Ascending aorta (tissue), 2 donors: ENCODE measurements at places on chromosomes 12 and 14. TPM values are rescaled to one million over a fixed set of nuclear protein-coding genes. Genes with fewer than 3 reads are reported as not detected.
A peak's percentile ranks its signal among the peaks of the same experiment; 100 is the strongest.

- no peak overlapping the region for H3K27ac ChIP-seq
- H3K36me3 ChIP-seq: no peaks in the 10 kb centered on the region
- H3K4me3 ChIP-seq: no peak overlapping the region
- H3K4me1 ChIP-seq: no peaks in the 10 kb centered on the region
- no peak for DNase-seq
These were observed 817.8 kb downstream of the GALC start for GRCh38 chr14:87175175-87175574.

DNA sequence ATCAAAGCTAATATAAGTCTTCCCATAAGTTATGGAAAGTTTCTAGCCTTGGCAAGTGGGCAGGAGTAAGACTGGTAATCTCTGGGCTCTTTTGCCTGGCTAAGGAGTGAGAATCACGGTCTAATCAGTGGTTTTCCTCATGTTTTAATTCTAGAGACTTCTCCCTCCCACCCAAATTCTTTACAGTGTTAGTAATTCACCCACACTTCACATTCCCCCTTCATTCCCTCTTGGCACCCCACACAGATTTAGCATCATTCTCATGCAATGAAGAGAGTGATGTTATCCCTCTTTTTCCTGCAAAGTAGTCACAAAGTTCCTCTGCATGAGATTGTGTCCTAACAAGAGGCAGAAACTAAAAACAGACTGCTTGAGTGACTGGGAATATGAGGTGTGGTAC lies 28.6 kb upstream of the CACNA2D4 start:
- no peak overlapping the region for H3K27ac ChIP-seq
- H3K4me3 ChIP-seq: no peak overlapping the region
- no peaks in the 10 kb centered on the region for H3K4me1 ChIP-seq
- DNase-seq: no peak
- peaks cover 43% of the 10 kb centered on the region for H3K36me3 ChIP-seq

DNA sequence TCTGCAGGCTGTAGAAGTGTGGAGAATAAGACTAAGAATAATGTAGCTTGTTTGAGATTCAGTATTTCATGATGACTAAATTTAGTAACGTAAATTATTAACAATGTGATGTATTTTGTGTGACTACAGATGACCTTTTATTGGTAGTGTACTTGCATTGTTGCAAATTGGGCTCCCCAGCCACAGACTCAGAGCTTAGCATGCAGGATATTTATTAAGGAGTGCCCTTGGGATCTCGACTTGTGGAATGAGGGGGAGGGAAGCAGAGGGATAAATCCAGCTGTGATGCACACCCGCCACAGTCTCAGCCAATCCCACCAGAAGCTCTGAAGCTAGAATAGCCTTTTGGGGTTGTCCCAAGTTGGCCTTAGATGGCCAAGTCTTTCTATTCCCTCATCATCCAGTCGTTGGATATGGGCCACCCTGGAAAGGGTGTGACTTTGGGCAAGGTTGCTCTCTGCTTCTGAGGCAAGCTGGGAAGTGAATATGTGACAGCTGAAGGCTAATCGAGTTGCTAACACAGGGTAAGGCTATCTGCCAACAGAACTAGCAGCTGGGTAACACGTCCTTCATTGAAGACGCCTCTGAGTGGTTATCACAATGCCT lies 42.1 kb upstream of the USP44 start:
- H3K4me3 ChIP-seq: no peak overlapping the region
- no peaks in the 10 kb centered on the region for H3K36me3 ChIP-seq
- no peak for DNase-seq
- H3K27ac ChIP-seq: no peak overlapping the region

OR9K2 gene
- total RNA-seq: not detected

FOXG1 gene
- not detected for total RNA-seq

LBHD2 gene
- total RNA-seq: not detected

DNA sequence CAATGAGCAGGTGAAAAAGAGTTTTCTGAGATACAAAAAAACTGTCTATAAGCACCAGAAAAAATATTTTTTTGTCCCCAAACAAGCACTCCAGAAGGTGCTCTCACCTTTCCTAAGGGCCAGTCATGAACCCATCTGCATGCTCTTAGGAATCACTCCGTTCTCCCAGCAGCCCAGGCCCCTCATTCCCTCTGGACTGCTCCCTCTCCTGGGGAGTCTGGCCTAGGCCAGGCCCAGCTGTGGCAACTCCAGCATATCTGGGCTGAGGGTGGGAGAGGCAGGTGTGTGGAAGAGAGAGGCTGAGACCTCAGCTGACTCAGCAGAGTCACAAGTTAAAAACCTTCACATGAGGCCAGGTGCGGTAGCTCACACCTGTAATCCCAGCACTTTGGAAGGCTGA lies 54.6 kb downstream of the TRAFD1 start:
- H3K4me1 ChIP-seq: no peaks in the 10 kb centered on the region
- H3K27me3 ChIP-seq: no peaks in the 10 kb centered on the region
- no peak overlapping the region for H3K4me3 ChIP-seq
- H3K27ac ChIP-seq: no peak overlapping the region
- H3K36me3 ChIP-seq: peaks cover 64% of the 10 kb centered on the region

DNA sequence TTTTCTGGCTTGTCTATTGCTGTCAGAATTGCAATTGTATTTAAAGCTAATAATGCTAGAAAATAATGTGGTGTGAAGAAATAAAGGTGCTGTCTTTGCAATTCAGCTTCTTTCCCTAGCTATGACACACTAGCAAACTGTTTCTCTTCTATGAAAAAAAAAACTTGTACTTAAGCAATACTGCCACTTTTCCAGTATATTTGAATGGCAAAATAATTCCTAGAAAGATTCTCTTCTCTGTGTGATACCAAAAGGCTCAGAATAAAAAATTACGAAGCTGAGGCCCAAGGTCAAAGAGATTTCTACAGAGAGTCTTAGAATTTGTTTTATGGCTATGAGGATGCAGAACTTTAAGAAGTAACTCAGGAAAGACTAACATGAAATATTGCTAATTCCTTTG lies 235.5 kb downstream of the ADAMTS20 start:
- no peak overlapping the region for H3K27ac ChIP-seq
- DNase-seq: no peak
- no peaks in the 10 kb centered on the region for H3K27me3 ChIP-seq
- H3K36me3 ChIP-seq: no peaks in the 10 kb centered on the region

CRIP1 gene
- 106 TPM for total RNA-seq

DNA sequence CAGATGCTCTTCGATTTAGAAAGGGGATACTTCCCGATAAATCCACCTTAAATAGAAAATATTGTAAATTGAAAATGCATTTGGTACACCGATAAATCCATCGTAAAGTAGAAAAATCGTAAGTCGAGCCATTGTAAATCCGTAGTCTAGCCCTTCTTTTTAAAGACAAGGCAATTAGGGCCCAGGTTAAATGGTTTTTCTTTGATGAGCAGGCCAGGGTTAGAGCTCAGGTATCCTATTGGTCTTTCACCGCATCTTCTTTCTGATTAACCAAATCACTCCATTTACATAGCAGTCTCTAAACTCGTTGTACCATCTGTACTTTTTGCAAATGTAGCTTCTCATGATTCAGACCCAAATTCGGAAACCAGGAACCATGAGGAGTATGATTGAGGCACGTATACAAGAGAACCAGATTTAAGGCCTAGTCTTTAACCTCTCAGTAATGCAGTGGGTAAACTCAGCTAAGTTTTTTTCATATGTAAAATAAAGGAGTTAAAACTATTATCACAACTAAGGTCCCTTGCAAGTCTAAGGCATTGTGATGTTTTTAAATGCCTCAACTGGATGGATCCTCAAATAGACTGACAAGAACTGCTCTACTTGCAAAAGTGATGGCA lies 2.2 kb upstream of the YAF2 start:
- no peak overlapping the region for H3K27ac ChIP-seq
- DNase-seq: no peak
- H3K4me1 ChIP-seq: no peaks in the 10 kb centered on the region
- H3K27me3 ChIP-seq: no peaks in the 10 kb centered on the region
- no peaks in the 10 kb centered on the region for H3K36me3 ChIP-seq

SLC25A21 gene
- total RNA-seq: not detected

DNA sequence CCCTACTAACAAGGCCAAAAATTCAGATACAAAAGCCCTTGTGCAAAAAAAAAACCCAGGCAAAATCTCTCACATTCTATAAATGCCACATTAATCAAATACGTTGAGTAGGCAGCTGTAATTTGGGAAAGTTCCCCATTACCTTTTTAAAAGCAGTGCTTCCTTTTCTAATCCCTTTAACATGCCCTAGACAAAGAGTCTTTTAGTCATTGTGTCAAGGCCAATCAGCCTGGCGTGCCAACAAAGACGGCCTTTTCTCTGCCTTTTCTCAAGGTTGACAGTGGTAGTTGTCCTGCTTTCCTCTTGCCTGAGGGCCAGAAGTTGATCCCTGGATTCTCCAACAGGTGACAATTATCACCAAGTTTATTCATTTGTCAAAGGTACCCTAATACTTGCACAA lies 62.5 kb upstream of the METAP2 start:
- no peak for DNase-seq
- peak overlapping the region; percentile 1 for H3K27ac ChIP-seq
- no peaks in the 10 kb centered on the region for H3K4me1 ChIP-seq
- no peaks in the 10 kb centered on the region for H3K27me3 ChIP-seq
- no peak overlapping the region for H3K4me3 ChIP-seq

DNA sequence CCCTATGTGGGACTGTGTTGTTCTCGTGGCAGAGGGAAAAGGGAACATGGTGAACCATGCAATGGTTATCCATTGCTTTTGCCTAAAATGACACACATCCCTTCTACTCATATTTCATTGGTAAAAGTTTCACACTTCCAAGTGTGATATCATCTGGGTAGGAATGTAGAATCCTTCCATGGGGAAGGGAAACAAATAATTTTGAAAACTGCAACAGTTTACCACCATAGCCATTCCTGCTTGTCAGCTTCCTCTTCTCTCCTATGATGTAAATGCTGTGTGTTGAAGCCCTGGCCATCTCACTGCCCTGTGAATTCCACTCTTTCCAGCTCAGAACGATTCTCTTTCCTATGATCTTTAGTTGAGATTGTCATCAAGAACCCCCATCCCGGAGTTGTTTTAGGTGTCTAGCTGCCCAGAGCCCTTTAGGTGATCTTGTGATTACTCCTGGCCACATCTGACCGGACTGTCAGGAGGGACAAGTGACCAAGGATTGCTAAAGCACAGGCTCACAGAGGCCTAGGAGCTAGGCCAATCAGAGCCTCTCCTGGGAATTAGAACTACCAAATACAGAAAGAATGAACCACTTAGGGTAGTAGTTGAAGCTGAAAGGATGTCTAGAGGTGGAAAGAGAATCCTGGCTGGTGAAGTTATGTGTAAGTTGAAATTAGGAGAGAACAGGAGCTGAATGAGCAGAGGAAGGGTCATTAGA lies 84.6 kb downstream of the VCPKMT start:
- no peak for DNase-seq
- no peaks in the 10 kb centered on the region for H3K4me1 ChIP-seq
- no peak overlapping the region for H3K4me3 ChIP-seq
- H3K27me3 ChIP-seq: no peaks in the 10 kb centered on the region

KLRF1 gene
- not detected for total RNA-seq

TMTC2 gene
- 6.8 TPM for total RNA-seq

TTC9 gene
- not detected for total RNA-seq

DNA sequence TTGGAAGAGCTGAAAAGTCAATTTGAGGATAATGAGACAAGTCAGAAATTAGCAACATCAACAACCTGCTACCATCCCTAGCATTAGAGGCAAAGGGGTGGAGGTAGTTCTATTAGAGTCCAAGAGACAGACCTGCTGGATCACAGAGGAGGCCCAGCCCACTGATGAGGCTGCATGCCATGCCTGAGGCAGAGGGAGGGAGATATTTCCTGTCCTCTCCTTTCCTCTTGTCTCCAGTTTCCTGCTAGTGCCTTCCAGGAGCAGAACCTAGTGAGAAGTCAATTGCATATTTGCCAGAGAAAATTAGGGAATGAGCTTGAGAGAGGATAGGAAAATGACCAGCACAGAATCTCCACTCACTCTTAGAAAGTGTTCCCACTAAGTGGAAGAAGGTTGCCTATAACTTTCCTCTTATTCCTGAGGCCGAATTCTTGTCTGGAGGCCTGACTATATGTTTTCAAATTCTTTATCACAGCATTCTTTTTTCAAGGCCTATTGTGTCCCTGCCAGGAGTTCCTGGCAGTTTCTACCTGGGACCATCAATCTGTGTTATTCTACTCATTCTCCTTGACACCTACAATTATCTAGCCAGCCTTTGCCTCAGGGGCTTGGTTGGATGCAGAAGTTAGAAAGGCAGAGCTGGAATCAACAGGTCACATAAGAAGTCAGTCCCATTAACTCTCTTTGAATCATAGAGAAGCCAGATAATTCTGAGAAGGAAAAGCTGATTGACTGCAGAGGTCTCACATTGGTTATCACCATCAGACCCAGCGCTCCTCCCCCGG lies 121.9 kb downstream of the EMP1 start:
- no peaks in the 10 kb centered on the region for H3K4me1 ChIP-seq
- no peaks in the 10 kb centered on the region for H3K36me3 ChIP-seq
- no peaks in the 10 kb centered on the region for H3K27me3 ChIP-seq
- no peak overlapping the region for H3K4me3 ChIP-seq

DNA sequence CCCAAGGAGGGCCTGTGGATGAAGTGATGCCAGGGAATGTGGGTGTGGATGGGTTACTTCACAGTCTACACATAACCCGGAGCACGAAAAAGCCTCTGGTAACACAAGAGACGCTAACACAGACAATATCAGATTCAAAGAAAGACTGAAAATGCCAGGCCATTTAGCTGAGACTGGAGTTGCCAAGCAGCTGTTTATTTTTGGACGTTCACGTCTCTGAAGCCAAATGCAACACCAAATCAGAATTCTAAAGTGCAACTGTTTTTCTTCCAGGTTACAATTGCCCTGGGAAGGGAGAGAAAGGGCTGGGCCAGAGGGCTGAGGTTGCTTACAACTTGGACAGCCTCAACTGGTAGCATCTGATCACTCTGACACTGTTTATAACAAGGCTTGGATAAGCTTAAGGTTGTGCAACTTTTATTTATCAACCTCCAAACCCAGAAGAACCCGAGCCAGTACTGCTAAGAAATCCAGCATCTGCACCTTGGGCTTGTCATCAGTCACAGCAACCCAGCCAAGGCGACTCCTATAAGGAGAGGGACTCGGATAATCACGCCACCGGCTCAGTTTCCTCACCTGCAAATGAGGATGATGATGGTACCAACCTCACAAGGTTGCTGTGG lies 24.8 kb downstream of the NUAK1 start:
- DNase-seq: no peak
- H3K36me3 ChIP-seq: no peaks in the 10 kb centered on the region
- no peak overlapping the region for H3K4me3 ChIP-seq

GRCh38 chr12:90827567-90827966 lies 127.4 kb downstream of the CCER1 start:
- DNase-seq: no peak
- H3K4me3 ChIP-seq: no peak overlapping the region
- no peaks in the 10 kb centered on the region for H3K4me1 ChIP-seq
- H3K36me3 ChIP-seq: no peaks in the 10 kb centered on the region
